Smooth muscle cell of the brain vasculature (primary cell): ENCODE measurements at places on chromosomes 12 and 14.

GRCh38 chr12:47808050-47808449 lies 11.7 kb downstream of the HDAC7 start:
- DNase-seq: no peak

DNA sequence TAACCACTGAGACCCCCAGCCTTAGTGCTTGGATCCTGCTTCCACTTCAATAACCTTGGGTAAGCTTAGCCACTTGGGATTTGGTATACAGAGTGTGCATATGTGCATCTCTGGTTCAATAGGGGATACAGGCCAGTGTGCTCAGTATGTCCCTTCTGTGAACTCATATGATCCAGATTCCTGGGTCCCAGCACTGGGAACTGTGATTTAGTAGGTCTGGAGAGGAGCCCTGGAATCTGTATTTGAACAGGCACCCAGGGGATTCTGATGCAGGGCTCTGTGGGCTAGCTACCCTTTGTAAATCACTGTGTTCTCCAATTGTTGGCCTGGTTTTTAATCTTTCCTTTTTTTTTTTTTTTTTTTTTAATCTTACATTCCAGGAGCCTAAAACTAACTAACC lies 9.8 kb upstream of the RNU6-8 start:
- DNase-seq: no peak

GRCh38 chr12:132356691-132357622 lies 27.6 kb upstream of the GALNT9 start:
- peak; percentile 36 for DNase-seq

- peak; percentile 72 for DNase-seq
These were observed 216.2 kb downstream of the TTC8 start for GRCh38 chr14:89040460-89041256.

DNA sequence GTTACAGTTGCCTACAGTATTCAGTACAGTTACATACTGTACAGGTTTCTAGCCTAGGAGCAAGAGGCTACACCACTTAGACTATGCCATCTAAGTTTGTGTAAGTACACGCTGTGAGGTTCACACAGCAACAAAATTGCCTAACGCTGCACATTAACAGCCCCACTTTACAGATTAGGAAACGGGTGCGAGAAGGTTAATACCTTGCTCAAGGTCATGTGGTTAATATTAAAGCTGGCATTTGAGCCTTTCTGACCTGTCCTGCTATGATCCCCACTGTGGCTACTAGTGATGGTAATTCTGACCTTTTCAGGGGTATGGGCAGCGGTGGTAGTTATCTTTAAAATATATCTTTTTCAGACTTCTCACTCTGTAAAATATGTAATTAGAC lies 20.9 kb downstream of the ACVR1B start:
- no peak for DNase-seq

- no peak for DNase-seq
These were observed 74.3 kb upstream of the CPM start for GRCh38 chr12:69007101-69007854.

DNA sequence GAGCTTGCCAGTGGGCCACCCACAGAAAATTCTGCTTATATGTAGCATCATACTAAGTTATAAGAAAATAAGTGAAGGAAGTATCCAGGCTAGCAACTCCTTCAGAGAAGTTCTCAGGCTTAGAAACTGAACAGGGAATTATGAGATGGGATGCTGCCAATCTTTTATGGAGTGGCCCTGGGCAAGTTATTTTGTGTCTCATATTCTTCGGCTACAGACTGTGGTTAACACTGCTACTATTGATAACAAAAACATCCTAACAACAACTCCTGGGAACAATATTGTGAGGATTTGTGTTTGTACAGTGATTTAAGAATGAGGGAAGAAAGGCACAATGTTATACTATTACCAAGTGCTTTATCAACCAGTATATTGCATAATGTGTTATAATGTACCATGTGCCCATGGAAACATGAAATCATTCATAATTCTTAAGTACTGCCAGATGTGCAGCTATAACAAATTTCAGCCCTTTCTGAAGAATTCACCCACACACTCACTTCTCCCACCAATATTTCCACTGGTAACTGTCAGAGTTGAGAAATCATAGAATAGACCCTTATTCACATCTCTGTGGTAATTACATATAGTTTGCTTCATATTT lies 113.3 kb upstream of the SOX5 start:
- no peak for DNase-seq

DNA sequence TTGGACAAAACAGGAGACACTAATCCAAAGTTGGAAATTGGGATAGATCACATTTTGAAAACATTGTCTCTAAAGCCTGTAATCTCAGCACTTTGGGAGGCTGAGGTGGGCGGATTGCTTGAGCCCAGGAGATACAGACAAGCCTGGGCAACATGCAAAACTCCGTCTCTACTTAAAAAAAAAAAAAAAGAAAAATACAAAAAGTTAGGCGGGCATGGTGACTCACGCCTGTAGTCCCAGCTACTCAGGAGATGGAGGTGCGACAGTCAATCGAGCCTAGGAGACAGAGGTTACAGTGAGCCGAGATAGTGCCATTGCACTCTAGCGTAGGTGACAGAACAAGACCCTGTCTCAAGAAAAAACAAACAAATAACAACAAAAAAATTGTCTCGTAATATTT lies 152.1 kb downstream of the MGAT4C start:
- no peak for DNase-seq

- no peak for DNase-seq
These were observed 29.4 kb downstream of the CORO1C start for GRCh38 chr12:108701779-108702441.

- DNase-seq: no peak
These were observed 8.4 kb downstream of the TSPAN9 start for GRCh38 chr12:3085341-3086139.

- DNase-seq: no peak
These were observed 89.2 kb downstream of the ARF6 start for GRCh38 chr14:49982082-49982481.

- no peak for DNase-seq
These were observed 15.6 kb downstream of the BCL2L14 start for GRCh38 chr12:12086362-12086761.

DNA sequence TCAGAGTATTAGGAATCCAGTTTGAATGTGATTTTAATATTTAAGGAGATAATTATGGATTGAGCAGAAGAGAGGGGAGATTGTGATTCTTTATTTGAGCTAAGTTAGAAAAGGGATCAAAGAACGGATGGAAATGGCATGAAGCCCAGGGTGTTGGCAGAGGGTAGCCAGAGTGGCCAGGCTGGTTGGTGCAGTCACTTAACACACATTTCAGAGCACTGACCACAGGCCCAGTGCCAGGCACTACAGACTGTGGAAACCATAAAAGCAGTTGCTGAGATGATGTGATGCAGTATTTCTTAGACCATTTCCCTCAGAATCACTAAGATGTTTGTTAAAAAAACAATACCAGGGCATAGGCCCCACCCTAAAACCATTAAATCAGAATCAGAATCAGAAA lies 167.7 kb upstream of the AMIGO2 start:
- no peak for DNase-seq

DNA sequence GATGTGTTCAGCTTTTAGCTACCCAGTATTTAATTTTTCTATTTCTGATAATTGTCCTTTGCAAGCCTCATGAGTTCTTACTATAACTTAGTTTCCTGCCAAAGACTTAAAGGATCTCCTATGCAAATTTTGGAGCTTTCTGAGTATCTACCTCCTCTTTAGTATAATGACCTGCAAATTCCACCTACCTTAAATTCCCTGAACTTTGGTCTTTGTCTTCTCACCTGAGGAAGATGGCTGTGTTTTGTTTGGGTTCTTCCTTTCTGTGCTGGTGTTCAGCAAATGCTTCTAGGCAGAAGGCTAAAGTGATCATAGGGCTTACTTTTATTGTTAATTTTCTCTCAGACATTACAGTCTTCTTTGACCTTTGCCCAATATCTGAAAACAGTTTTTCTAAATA lies 142.8 kb downstream of the FUT8 start:
- DNase-seq: no peak

DNA sequence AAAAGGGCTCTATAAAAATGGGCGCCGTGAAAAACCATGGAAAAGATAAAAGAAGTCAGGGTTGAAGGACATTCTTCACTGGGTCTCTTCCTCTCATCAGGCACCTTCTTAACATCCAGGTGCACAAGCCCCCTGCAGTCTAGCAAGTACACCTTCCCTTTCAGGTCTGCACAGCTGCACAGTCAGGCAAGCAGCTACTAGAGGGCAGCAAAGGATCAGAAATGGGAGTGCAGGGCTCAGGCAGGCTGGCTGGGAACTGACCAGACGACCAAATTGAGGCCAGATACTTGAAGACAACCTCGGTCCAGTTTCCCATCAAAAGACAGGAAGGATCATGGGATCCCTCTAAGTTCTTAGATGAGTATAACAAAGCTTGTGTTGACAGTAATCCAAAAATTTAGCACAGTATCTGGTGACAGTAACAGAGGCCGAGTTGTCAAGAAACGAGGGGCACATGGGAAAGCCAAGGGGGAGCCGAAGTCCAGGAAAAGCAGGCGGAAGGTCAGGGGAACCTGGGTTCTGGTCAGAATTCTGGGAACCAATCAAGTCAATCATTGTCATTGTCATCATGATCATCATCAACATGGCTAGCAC lies 10.1 kb upstream of the GRIP1 start:
- DNase-seq: no peak

GRCh38 chr14:62409626-62410300 lies 635.5 kb downstream of the KCNH5 start:
- DNase-seq: no peak

DNA sequence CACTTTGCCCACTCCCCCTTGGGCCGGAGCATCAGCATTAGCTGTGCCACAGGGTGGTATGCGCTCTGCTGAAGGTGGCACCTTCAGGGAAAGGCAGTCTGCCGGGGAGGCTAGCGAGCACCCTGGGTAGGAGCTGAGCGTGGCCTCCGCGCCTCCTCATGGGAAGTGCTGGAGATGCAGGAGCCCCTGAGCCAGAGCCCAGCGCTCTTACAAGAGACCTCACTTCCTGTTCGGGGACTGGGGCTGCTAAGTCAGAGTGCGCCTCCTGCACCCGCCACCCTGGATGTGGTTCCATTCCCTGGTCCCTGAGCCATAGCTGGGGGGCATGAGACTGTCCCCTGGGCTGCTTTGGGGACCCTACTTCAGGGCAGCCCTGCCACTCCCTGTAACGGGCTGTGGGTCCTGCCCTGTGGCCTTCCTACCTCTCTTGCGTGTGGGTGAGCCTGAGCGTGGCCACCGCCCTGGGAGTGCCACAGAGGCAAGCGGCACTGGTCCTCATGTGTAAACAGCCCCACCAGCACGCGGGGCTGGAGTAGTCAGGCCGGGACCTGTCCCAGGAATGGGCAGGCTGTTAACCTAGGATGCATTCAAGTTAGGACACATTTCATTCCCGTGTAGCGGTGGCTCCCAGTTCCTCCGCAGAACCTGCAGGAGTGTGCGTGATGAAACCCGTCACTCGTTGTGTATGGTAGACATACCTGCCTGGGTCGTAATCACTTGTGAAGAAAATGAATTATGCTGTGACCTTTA lies 19.4 kb downstream of the COA8 start:
- DNase-seq: no peak

DNA sequence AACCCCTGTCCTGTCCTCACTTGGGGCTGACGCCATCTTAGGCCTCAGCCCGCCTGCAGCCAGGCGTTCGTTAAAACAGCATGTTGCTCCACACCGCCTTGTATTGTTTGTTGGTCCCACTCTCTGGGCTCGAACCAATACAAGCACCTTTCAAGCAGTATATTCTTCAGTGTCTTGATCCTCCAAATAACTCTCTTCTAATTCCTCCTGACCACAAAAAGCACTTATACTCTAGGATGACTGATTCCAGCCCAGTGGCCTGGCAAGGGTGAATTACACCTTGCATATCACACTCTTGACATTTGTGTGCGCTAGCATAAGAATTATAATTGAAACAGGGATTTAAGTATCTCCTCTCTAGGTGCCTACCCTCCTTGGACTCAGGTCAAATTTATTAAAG lies 7.1 kb downstream of the CCER1 start:
- no peak for DNase-seq

DNA sequence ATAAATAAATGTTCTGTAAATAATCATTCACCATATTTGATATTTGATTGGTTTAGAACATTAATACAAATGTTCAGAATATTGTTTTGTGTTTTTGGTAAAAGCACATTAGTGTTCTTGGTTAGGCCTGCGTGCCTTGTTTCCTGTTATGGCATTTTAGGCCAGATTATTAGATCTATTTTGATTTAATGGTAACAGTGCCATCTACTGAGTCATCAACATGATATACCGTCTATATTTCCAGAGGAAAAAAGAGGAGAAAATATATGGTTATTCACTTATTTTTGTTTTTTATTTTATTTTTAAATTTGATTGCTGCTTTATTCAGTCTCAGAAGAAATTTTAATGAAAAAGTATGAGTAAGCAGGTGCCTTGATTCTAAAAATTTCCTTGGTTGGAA lies 60.3 kb downstream of the GPHN start:
- DNase-seq: no peak

DNA sequence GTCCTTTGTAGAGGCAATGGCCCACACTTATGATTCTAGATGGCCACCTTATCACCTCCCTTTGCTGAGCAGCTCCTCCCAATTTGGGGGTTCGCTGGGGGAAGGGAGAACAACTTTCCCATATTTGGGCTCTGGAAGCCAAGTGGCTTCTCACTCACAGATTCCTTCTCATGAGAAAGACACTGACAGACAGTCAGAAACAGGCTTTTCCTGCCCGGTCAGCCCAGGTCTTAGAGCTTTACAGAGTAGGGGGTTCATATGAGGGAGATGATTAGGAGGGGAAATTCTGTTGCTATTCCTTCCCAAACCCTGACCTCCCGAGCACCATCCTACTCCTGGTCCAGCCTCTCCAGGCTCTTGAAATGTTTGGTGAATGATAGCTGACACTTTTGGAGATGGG lies 60.1 kb upstream of the HSPB8 start:
- DNase-seq: no peak
